ENCODE measurements at places on chromosomes 4 and X.

DNA sequence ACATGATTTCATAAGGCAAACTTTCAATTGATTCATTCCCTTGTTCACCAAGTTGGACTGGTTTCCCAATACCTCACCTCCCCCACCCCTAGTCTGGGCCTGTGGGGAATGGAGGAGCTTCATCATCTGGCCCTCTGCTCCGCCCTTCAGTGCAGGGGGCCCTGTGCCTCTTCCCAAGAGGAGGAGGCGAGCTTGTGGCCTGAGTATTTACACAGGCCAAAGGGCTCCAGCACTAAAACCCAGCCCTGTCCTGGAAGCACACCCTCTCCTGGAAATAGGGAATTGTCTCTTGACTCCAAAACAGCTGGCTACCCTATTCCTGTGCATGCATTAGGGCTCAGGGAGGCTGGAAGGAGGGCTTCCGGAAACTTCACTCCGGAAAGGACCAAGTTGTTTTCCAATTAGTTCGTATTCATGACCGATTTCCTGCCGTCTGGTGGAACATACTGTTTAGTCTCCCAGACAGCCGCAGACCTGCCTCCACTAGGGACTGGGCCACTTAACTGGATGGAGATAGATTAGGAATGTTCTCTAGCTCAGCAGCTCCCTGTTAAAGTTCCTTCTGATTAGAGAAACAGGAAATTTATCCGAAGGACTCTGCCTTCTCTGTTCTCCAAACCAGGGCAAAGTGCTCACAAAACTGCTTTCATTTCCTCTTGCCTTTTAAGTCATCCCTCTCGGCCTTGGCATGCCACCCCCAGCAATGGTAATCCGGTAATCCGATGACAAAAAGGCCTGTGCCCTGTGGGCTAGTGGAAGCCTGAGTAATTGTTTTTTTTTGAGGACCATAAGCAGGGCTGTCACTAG, 5.8 kb downstream of the SRPX2 start:
- DNase-seq: no peak

DNA sequence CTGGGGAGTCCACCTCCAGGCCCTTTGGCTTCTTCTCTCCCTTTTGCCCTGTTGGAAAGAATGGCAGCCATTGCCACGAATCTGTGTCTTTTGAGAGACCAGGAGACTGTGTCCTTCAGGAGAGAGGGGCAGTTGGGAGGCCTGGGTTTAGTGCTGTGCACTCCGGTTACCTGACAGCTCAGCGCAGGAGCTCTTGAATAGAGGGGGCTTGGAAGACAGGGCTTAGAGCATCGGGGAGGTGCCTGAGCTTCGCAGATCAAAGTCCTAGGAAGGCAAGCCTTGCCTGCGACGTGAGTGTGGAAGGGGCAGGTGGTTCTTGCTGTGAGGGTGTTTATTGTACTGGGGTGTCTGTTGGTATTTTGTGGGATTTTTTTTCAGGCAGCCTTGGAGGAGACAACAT, 41.9 kb upstream of the TADA2B start:
- no peak for DNase-seq

GRCh38 chr4:113678641-113679040, 82.9 kb downstream of the CAMK2D start:
- no peak for DNase-seq

GRCh38 chr4:76585897-76586360, 150.9 kb downstream of the SHROOM3 start:
- peak; percentile 62 for DNase-seq

- peak; percentile 69 for DNase-seq
Measured at GRCh38 chr4:1246901-1247863, 1.7 kb downstream of the CTBP1 start.

DNA sequence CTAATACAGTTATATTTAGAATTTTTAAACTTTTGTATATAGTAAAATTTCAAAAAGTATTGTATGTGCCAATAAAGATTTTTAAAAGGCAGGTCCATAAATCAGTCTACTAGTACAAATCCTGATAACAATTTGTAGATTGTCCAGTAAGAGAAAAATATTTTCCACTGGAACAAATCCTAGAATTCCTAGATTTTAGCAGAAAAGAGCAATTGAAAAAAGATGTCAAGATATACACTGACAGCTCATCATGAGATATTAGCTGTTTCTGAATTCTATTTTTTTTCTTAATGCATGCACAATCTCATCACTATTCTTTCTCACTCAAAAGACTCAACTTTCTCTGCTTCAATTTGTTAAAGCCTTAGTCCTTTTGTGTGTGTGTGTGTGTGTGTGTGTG, 289.2 kb upstream of the MAD2L1 start:
- no peak for DNase-seq

DNA sequence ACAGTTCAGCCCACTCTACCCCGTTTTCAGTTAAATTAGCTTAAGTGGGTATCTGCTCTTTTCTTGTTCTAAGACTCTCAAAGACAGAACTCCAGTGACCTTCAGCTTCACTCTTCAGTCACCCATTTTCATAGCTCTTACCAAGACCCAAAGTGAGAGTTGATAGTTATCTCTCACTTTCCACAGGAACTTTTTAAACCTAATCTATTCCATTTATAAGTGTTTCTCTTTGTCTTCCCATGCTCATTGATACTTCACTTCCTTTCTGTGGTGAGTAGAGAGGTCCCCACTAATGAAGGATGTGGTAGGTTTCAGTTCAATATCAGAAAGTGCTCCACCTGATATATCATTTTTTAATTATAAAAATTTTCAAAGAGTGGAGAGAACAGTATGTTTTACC, 33.4 kb downstream of the COX18 start:
- DNase-seq: no peak

GRCh38 chr4:114866901-114867670, 246.3 kb downstream of the NDST4 start:
- DNase-seq: no peak

- DNase-seq: no peak
Measured at GRCh38 chr4:67861513-67861912, 22.3 kb downstream of the TMPRSS11D start.

DNA sequence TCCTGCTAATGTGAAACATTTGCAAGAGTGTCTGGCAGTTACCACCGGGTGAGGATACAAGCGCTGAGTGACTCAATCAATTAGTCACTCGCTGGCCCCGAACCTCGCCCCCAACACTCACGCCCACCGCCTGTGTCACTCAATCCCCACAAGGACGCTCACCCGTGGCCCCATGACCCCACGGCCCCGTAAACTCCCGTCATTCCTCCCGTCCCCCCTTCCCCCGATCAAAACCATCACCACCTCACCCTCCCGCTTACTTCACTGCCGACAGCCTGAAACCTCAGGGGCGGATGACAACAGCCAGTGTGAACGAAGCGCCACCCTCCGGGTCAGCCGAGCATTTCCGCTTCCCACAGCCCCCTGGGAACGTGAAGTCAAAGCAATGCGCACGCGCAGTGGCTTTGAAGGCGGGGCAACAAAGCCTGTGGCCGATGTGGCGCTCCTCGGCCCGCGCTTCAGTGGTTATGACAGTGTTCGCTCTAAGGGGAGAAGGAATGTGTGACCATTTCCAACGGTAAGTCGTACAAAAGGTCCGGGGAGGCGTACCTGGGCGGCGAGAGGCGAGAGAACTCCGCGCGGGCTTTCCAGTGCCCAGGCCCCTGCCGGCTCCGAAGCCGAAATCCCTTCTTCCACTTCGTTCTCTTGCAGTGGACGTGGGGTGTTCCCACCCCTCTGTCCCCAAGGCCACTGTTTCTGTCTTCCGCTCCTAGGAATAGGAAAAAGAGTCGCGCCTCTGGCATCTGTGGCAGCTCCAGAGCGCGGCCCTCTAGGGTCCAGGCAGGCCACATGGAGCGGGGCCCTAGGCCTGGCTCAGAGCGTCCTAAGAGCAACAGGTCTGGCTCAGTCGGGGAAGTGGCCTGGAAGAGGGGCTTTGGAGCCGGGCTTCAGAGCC, at the start of gene ZNF674:
Gene ZNF674 (minus strand): TSS at position 311 of the 895 bp plus-strand sequence. CDS start 3,334 bp downstream, outside the sequence.
- DNase-seq: peak; percentile 95

GRCh38 chrX:6184900-6185515, 43.7 kb downstream of the NLGN4X start:
- DNase-seq: no peak

- DNase-seq: peak; percentile 29
Measured at GRCh38 chrX:56572975-56573374, 9.5 kb downstream of the UBQLN2 start.

- DNase-seq: no peak
Measured at GRCh38 chrX:119759248-119759766, 919 bp downstream of the SOWAHD start.

DNA sequence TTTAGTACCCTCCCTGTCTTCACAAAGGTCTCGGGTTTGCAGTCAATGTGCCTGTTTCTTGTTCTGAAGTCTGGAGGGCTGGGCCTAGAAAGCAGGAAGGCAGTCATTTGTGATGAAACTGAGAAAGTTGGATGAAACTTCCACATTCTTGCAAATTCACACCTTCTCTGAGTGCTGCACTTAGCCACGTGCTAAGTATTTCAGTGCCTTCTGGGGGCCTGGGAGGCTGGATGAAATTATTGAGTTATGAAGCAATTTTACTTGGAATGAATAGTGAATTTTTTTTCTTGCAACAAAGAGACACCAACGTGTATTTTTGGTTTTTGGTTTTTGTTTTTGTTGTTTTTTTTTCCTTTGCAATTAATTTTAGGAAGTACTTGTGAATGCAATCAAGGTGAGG, 71.2 kb downstream of the MSX1 start:
- no peak for DNase-seq

GRCh38 chr4:152731997-152732396, 47.5 kb downstream of the TIGD4 start:
- no peak for DNase-seq

DNA sequence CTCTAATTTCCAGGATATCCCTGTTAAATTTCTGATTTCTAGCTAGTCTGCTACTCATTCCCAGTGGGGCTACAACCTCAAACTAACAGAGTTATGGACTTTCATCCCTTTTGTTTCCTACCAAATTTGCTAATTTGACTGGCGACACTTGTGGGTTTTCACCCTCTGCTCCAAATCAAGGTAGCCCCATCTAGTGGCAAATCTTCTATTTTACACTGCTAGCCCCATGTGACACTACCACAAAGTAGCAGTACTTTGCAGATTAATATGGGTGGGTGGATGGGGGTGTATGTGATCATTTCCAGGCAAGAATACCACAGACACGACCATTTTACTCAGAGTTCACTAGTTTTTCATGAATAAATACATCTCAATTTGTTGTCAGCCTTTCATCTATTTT, 150.3 kb downstream of the MSL3 start:
- peak; percentile 34 for DNase-seq

DNA sequence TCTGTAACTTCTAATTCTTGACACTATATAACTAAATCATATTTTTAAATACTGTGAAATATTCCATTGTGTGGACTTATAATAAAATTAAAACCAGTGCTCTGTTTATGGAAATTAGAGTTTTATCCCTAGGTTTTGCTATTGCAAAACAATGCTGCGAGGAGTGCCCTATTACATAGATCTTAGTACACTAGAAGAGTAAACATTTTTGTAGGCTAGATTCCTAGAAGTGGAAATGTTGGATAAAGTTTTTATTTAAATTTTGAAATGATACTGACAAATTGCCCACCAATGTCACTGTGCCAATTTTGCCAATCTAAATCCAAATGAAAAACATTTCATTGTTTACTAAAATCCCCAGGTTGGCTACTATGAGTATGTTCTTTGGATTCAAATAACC, 99.7 kb downstream of the IL1RAPL2 start:
- DNase-seq: no peak

- DNase-seq: no peak
Measured at GRCh38 chrX:133346026-133346425, 69.3 kb downstream of the GPC4 start.

DNA sequence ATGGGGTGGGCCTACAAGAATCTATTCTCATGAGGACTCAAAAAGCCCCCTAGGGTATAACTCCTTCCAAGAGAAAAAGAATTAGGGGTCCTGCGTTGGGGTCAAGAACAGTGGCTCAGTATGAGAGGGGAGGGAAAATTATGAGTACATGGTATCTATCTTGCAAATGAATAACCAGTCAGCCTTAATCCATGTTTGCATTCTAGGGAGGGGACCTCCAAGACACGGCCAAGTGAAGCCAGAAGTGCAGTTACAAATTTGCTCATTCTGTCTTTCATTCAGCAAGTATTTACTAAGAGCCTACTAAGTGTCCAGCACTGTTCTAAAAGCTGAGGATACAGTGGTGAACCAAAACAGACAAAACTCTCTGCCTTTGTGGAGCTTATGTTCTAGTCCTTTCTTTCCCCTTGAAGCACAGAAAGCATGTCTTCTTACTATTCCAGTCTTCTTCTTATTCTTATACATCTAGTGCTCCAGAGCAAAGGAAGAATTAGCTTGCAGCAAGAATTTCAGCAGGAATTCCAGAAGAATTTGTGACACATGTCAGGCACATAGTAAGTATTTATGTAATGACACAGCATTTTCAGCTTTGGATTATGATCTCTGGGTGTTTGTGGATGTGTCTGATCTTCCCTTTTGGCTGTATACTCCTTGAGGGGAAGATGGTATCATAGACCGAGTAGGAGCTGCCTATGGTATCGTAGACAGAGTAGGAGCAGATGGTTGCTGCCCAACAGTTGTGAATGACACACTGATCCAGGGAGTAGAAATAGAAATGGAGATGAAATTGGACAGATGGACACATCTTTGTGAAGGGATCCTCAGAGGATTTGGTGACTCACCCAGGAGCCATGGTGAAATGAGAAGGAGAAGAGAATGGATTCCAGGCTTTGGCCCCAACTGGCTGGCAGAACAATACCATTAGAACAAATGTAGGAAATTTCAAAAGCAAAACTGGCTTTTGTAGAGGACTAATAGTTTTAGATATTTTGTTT, 75.9 kb downstream of the COQ2 start:
- no peak for DNase-seq

- peak; percentile 10 for DNase-seq
Measured at GRCh38 chr4:116599859-116600258, 485.5 kb downstream of the TRAM1L1 start.

DNA sequence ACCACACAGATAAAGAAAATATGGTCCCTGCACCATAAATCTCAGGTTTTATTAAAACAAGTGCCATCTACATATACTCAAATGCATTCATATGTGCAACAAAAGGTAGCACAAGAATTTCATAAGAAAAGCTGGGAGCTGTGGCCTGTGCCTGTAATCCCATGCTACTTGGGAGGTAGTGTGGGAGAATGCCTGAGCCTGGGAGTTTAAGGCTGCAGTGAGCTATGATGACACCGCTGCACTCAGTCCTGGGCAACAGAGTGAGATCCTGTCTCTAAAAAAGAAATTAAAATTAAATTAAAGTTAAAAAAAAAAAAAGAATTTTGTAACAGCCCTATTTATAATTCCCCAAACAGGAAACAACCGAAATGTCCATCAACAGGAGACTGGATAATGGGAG, 81.3 kb upstream of the JADE1 start:
- no peak for DNase-seq

- DNase-seq: no peak
Measured at GRCh38 chr4:153418558-153418957, 47.6 kb upstream of the TMEM131L start.

DNA sequence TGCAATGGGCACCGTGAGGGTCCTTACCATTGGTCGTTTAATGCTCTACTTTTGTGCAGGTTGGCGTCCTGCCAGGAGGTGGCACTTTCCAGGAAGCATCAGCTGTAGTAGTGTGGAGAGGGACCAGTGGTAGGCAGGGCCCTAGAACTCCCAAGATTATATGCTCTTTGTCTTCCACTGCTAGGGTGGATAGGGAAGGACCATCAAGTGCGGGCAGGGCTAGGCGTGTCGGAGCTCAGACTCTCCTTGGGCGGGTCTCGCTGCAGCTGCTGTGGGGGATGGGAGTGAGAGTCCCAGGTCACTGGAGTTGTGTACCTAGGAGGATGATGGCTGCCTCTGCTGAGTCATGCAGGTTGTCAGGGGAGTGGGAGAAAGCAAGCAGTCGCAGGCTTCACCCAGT, 134.7 kb downstream of the KLF8 start:
- no peak for DNase-seq

- DNase-seq: no peak
Measured at GRCh38 chr4:155602351-155603140, 64.1 kb upstream of the GUCY1A1 start.

- DNase-seq: no peak
Measured at GRCh38 chrX:30880058-30880457, 9.0 kb downstream of the TAB3 start.
